Activated T-helper 1 cell treated with anti-CD3 and anti-CD28 coated beads, Interleukin-2, amount 50 U/mL, for 16 hours (primary cell): ENCODE measurements at places on chromosomes 12 and 14.

DNA sequence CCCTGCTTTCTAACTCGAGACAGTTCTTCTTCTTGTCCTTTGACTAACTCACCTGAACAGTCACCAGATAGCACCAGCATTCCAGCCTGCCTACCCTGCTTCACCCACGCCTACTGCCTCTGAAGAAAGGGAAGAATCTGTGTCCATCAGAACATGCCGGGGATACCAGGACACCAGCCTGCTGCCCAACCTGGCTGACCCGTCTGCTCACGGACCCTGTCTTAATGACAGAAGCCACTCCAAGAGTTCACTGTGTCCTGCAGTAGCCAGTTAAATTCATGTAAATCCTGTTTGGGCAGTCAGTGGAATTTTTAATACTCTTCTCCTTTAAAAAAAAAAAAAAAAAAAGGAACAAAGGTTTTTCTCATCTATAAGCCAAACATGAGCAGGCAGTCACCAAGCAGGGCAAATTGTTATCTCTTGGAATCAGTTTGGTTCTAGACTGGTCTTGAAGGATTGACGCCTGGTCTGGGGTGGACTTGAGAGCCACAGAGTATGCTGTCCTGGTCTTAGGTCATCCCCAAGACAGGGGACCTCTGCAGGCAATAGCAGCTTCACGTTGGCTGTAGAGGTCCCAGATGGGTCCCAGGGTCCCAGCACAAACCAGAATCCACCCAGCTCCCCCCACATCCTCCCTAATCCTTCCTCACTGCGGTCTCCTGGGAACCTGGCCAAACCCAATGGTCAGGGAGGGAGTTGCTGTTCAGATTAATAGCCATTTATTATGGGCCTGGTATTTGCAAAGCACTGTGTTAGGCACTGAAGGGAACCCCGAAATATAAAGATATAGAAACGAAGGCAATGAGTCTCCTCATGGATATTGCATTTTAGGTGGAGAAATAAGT lies 181.1 kb upstream of the HIF1A start:
- DNase-seq = no peak

- no peak for DNase-seq
These were observed 1.2 kb downstream of the PPP1R12A start for GRCh38 chr12:79933532-79934264.

- DNase-seq = no peak
These were observed 114.7 kb upstream of the FKBP4 start for GRCh38 chr12:2679816-2680675.

DNA sequence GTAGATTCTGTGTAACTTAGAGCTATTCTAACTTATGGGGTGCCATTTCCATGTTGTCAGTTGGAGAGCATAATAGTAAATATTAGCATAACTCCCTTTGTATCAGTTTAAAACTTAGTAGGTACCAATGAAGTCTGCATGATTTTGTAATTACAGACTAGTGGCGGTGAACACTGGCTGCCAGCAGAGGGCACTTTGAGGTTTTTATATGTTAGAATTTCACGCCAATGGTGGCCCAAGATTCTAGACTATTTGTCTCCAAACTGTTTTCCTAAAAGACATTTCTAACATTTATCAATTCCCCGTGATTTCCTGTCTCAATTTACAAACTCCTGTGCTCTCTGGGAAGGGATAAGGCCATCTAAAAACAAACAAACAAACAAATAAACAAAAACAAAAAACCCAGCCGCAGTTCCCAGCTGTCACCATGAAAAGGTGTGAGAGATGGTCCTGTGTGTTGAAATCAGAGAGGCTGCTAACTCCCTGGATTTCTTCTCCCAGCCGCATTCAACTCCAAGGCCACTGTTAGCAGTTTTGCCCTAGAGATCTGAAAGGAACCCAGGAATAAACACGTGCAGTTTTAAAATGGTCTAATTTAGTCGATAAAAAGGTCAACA lies 57.6 kb downstream of the BRMS1L start:
- no peak for DNase-seq

- DNase-seq = no peak
These were observed 122.9 kb downstream of the PPHLN1 start for GRCh38 chr12:42448841-42449240.

GRCh38 chr12:94239332-94239993 lies 91.1 kb downstream of the PLXNC1 start:
- no peak for DNase-seq
